HTR-8/SVneo (cell line): ENCODE measurements at places on chromosomes 12 and 14.

GRCh38 chr14:99164712-99165111, 107.3 kb downstream of the BCL11B start:
- no peak for DNase-seq

DNA sequence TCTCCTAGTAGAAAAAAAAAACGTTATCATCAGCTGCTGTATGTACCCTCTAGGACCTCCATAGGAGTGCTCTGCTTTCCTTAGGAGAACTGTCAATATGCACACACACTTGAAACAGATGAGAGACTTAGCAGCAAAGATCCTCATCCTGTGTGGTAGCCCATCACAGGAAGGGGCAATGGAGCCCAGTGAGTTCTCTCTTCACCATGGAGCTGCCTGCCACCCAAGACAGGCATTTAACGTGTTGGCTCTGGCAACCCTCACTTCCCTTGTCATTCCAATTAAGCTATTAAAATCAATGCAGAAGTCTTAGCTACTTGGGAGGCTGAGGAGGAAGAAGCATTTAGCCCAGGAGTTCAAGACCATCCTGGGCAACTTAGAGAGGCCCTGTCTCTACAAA, 64.8 kb upstream of the PLEKHA5 start:
- DNase-seq: no peak

GRCh38 chr14:50021261-50022031, 94.9 kb downstream of the VCPKMT start:
- no peak for DNase-seq

- DNase-seq: no peak
Measured at GRCh38 chr12:64568298-64568697, 42.0 kb upstream of the RASSF3 start.

GRCh38 chr12:27331291-27331926, 1.2 kb upstream of the BMAL2 start:
- DNase-seq: peak; percentile 78

- DNase-seq: no peak
Measured at GRCh38 chr12:115051378-115051777, 367.4 kb upstream of the TBX3 start.

- DNase-seq: no peak
Measured at GRCh38 chr12:132937476-132937875, 18.6 kb downstream of the ZNF605 start.

DNA sequence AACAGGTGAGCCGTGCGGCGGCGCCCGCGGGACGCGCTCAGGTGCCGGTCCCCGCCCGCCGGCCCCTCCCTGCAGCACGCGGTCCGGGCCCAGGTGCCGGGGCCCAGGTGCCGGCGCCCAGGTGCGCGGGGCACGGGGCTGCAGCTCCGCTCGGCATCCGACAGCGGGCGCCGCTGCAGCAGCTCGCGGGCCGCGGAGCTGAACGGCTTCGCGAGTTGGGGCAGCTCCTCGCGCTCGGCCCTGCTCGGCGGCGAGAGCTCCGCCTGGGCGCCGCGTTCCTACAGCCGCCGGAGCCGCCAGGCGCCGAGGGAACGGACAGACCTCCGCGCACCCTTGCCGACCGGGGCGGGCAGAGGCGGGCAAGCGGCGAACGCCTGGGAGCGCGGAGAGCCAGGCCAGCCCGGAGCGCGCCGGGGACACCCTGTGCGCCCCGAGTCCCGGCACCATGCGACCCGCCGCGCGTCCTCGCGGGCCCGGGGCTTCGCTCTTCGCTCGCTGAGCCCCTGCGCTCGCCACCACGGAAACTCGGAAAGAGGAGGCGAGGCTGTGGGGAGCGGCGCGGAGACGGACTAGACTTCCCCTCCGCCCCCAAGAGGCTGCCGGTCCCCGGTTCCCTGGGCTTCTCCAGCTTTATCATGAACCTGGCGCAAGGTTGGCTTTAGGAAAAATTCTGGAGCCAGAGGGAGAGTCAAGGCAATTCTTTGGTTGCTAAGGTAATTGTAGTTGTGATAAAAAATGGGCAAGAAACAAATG, at the start of gene RGS6:
RGS6 (plus strand) TSS at position 201 of the 753 bp plus-strand sequence.
- no peak for DNase-seq

- no peak for DNase-seq
Measured at GRCh38 chr14:24508155-24508840, at the start of gene CMA1. Gene CMA1, minus strand, starts transcription at chr14:24508265. Its CDS starts 30 bp downstream, at chr14:24508235.

GRCh38 chr14:55347040-55347439, 64.6 kb downstream of the ATG14 start:
- no peak for DNase-seq

GRCh38 chr12:7411343-7411742, 32.6 kb downstream of the CD163L1 start:
- DNase-seq: no peak

DNA sequence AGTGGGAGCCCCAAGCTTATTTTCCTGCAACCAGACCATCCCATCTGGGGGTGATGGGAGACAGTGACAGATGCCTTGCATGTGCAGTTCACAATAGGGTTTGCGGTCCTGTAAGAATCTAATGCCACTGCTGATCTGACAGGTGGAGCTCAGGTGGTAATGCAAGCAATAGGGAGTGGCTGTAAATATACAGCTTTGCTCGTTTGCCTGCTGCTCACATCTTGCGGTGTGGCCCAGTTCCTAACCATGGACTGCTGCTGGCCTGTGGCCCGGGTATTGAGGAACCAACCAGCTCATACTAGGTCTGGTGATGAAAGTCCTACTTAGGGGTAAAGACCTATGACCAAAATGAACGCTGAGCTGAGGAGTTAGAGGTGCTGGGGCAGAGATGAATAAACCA, 36.1 kb upstream of the CCDC88C start:
- DNase-seq: no peak

GRCh38 chr14:92565040-92565717, 51.6 kb downstream of the RIN3 start:
- no peak for DNase-seq

GRCh38 chr12:95634622-95635621, 83.6 kb upstream of the USP44 start:
- DNase-seq: no peak

DNA sequence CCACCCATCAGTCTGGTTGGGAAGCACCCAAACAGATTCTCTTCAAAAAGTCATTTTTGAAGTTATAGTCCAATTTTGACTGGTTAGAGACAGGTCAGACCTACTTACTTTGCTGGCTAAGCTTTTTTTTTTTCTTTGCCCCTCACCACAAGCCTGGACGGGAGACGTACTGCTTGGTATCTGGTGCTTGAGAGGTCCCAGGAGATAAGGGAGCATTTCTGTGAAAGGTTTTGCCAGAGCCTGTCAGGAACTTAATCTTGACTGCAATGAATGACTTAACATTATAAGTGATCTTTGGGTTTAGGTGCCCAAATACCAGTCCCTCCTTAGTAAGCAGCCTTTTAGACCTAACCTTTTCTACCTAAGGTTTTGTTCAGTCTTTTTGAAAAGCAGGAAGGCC, 6.3 kb downstream of the MTHFD1 start:
- DNase-seq: no peak

- no peak for DNase-seq
Measured at GRCh38 chr12:124024263-124024678, 51.3 kb downstream of the ZNF664 start.

DNA sequence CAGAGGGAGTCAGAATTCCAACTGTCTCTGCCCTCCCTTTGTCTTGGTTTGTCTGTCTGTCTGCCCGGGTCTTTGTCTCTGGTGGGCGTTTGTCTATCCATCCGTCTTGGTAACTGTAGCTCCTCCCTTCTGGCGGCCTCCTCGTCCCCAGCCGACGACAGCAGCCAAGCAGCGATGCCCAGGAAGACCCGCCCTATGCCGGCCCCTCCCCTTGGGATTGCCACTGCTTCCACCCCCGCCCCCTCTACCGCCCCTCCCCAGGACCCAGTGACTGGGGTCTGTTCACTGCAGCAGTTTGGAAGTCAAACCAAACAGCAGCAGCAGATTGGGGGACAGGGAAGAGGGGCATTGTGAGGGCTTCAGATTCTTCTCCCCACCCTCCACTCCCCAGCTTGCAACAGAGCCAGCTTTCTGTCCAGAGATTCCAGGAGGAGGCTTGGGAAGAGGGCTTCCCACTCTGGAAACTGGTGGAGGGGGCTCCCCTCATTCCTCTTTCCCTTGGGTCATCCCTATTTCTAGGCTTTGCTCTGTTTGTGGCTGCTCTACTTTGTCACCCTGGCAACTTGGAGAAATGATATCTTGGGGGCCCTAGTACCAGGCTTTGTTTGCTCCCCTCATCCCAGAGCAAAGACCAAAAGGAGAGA, 2.4 kb upstream of the RARG start:
- DNase-seq: no peak

- DNase-seq: peak; percentile 10
Measured at GRCh38 chr12:24853588-24853987, 95.3 kb downstream of the BCAT1 start.

GRCh38 chr14:23517650-23518326, 33.8 kb downstream of the ZFHX2 start:
- DNase-seq: no peak

- peak; percentile 75 for DNase-seq
Measured at GRCh38 chr12:52156757-52157565, 34.9 kb downstream of the KRT80 start.

DNA sequence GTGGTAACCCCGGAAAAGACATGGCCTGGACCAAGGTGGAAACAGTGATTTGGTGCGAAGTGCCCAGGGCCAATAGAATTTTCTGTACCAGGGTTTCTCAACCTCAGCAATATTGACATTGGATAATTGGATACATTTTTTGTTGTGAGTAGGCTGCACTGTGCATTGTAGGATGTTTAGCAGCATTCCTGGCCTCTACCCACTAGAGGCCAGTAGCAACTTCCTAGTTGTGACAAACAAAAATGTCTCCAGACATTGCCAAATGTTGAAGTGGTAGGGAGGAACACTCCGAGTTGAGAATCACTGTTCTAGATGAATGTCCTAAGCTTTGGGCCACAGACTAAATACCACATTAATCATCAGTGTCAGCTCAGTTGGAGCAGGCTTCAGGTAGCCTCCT, 6.2 kb upstream of the CGRRF1 start:
- peak; percentile 40 for DNase-seq

DNA sequence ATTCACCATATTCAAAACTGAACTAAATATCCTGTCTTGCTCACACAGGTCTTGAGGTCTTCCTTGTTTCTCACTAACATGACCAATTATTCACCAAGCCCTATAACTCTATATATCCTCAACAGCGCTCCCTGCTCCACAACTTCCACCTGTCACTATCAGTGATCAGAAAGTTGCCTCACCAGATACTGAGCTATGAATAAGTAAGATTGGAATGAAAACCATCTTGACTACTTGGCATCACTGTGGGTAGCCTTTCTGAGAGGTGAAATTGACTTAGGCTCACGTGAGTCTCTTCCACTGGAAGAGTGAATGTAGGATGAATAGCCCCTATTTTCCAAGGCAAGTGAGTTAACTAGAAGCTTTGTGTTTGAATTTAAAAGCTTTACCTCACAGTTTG, 167.1 kb downstream of the PIK3C2G start:
- DNase-seq: peak; percentile 0

GRCh38 chr14:76923431-76924370, 97.5 kb downstream of the LRRC74A start:
- DNase-seq: no peak

- no peak for DNase-seq
Measured at GRCh38 chr14:32590157-32590556, 261.1 kb downstream of the AKAP6 start.

DNA sequence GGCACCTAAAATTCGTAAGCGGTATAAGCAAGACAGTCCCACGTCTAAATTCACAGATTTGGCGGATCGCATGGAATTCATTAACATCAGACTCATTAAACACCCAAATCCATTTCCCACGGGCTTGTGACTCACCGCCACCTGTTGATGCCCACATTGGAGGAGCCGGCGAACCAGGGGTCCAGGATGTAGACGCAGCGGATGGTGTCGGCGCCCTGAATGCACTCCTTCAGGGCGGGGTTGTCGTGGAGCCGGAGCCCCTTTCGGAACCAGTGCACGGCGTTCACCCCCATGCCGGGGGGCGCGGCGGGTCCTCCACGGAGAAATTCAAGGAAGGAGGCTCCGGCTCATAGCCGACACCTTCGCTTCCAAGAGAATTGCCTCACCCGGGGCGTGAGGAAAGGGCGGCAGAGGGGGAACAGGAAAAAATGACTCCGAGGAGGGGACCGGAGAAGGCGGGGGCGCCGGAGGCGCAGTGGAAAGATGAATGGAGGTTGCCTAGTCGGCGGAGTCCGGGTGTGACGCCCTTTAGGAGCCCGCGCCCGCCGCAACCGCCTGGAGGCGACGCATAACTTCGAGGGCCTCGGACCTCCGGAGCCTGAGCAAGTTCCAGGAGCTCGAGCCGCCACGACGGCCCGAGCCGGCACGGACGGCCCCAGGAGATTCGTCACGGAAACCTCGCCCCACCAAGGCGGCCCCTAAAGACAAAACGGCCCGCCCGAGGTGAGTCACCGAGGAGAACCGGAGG, 506 bp downstream of the CRY1 start:
- DNase-seq: no peak

GRCh38 chr14:103144085-103144484, 20.8 kb downstream of the TNFAIP2 start:
- no peak for DNase-seq

DNA sequence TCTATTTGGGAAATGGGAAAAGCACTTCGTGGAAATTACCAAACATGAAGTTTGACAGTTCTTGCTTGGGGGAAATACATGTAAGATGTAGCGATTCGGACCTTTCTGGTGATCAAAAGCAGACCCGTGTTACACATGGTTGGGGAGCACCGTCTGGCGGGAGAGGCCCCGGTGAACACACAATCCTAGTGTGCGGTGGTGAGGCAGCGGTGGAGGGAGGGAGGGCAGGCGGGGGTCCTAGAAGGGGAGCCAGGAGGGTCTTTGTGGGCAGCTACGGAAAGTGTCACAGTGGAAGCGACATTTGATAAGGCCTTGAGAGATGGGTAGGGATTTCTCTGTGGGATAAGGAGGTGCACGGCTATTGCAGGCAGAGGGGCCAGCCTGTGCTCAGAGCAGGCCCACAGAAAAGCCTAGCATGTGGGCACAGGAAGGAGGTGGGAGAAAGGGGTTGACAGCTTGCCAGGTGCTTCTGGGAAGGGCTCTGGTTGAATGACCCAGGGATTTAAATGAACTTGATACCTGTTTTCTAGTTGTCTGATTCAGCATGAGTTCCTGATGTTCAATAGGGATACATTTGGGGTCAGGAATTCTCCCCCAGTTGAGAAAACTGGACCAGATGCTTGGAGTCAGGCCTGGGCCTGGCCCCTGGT, 7.2 kb downstream of the MVK start:
- no peak for DNase-seq

GRCh38 chr12:111777345-111778045, 10.8 kb downstream of the ALDH2 start:
- DNase-seq: no peak

DNA sequence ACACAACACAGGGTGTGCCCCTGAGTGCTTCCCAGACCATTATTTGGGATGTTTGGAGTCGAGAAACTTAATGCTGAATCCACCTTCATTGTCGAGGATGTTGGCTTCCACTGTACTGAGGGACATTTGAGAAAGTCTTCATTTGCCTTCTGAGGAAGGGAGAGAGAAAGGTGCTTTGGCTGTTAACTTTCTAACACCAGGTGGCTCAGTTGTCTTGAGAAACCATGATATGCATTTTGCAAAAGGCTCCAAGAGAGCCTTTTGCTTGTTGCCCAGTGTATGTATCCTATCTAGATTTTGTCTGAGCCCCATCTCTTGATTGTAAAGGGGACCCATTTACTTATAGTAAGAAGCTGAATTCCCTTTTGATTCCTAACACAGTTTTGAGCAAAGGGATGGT, 28.6 kb upstream of the NRXN3 start:
- no peak for DNase-seq
